ENCODE measurements at places on chromosomes 1 and 21. TPM values are rescaled to one million over a fixed set of nuclear protein-coding genes. Genes with fewer than 3 reads are reported as not detected.
A peak's percentile ranks its signal among the peaks of the same experiment; 100 is the strongest.

The C1orf210 gene
- total RNA-seq = 17.1 TPM

The CD84 gene
- total RNA-seq = not detected

The CFAP74 gene
- not detected for total RNA-seq

The CFHR3 gene
- total RNA-seq = 2.0 TPM

The KLHDC7A gene
- total RNA-seq = 19.9 TPM

The AQP10 gene
- not detected for total RNA-seq

The CLDN8 gene
- not detected for total RNA-seq

The CCDC27 gene
- 0.45 TPM for total RNA-seq

The EXOC8 gene
- 16.5 TPM for total RNA-seq

The CYP4B1 gene
- 0.16 TPM for total RNA-seq

The SPRR1B gene
- not detected for total RNA-seq

The AXDND1 gene
- not detected for total RNA-seq

The LAPTM5 gene
- total RNA-seq = not detected

The ST6GALNAC5 gene
- 12.7 TPM for total RNA-seq

The KCNJ10 gene
- 1.6 TPM for total RNA-seq

The NUF2 gene
- total RNA-seq = 37.6 TPM

DNA sequence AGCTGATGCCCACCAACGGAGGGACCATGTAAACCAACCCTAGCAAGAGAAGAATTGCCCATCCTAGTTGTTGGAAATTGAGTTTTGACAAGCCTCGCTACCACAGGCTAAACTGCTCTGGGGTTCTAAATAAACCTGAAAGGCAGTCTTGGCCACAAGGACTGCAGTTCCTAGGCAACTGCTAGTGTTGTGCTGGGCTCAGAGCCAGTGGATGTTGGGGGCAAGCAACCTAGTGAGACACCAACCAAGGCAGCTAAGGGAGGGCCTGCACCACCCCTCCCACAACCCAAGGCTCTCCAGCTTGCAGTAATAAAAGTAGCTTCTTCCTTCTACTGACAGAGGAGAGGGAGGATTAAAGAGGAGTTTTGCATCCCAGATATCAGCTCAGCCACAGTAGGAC lies 102.4 kb upstream of the PKN2 start:
- no peak for DNase-seq

DNA sequence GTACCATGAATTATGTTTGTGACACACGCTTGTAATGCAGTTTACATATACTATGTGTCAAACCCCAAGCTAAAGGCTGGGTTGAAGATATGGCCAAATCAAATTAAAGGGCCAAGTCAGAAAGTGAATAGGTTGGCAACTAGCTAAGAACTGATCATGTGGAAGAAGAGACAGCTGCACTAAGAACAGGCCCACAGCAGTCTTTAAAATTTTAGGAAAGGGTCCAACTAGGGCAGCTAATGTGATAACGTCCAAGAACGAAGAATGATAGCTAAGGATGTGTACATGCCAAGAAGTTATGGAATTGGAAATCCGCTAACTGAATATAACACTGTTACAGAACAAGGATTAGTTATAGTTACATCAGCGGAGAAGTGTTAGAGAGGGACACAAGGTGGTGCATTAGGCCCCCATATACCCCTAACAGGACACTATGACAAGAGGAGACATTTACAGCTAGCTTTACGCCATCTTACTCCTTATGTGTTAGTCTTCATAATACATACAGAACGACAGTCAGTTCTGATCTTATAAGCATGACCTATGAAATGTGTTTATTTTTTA lies 6.5 kb upstream of the RNF2 start:
- no peak for DNase-seq

DNA sequence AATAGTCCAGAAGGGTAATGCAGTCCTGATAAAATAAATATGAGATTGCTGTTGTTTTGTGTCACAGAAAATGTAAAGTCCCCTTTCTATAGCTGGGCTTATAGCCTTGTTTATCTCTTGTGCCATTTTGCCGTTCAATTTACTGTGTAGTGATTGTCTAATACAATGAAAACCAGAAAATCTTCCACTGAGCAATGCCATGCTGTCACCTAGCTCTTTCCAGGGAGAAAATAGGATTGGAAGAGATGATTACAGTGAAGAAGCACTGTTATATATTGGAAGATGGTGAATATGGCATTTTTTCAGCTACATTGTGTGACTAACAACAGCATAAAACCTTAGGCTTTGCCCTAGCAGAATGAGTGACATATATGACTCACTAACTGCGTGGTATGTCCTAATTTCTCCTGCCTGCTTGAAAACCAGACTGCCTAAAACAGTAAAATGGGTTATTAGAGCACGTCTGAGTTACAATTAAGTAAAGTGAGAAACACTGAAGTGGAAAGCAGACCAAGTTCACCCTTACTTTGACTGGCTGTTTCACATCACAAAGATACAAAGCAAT lies 332.4 kb upstream of the ZP4 start:
- no peak for DNase-seq

- DNase-seq = peak; percentile 65
These were observed 510 bp upstream of the IL10RB start for GRCh38 chr21:33265664-33266049.

DNA sequence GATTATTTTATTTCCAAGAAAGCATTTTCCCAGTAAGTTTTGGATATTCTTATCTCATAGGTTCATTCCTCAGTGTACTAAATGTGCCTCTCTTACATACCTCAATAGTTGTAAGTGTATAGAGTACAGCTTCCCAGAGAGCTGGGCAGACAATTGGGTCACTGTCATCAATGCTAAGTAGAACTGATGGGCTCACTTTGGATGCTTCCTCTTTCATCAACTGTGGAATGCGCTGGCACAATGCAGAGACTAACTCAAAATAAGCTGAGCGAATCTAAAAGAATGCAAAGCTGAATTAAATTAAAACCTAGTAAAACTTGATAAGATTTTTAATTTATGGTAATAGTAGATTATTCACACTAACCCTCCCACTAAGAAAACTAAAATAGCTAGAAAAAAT lies 21.5 kb downstream of the LTN1 start:
- peak; percentile 16 for DNase-seq

DNA sequence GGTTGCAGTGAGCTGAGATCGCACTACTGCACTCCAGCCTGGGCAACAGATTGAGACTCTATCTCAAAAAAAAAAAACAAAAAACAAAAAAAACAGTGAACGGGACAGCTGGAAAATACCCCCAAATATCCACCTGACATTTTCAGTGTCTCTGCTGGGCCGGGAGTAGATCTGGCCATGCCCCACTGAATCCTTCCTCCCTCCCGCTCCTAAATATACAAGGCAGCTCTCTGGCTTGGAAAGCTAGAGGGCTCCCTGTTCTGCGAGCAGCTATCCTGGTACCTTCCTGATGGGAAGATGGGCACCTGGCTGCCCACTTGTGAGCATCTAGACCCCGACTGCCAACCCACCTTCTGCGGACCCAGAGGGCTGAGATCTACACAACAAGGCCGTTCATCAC lies 21.4 kb downstream of the SPSB1 start:
- no peak for DNase-seq

DNA sequence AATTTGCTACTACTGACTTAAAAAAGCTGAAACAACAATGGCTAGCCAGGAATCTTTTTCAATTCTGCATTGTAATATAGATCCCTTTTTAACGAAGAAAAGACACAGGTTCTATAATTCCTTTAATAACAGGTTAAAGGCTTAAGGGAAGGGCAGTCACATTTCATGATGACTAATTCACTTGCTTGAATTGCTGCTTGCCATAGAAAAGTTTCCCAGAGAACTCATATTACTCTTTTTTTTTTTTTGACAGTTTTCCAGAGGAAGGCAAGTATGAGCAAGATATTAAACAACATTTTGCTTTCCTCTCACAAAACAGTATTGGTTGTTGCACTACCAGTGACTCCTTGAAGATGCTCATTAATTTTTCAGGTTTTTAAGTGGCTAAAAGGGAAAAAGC lies 60.9 kb downstream of the IL23R start:
- no peak for DNase-seq

DNA sequence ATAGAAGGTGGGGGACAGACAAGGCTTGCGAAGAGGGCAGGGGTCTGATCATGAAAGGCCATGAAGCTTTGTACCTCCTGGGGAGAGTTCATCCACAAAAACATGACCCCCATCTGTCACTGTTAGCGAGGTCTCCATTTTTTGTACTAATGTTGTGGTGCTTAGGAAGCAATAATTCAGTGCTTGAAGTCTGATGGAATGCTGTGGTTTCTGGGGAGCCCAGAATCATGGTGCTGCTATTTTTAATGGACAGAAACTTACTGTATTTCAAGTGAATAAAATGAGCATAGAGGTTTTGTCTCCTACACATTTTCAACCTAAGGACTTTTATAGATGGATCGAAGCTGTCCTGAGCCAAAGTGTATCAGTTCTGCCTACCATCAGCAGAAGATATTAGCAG lies 28.2 kb upstream of the RGL1 start:
- DNase-seq = no peak

GRCh38 chr1:117590273-117590925 lies 15.4 kb upstream of the TENT5C start:
- DNase-seq = peak; percentile 44

DNA sequence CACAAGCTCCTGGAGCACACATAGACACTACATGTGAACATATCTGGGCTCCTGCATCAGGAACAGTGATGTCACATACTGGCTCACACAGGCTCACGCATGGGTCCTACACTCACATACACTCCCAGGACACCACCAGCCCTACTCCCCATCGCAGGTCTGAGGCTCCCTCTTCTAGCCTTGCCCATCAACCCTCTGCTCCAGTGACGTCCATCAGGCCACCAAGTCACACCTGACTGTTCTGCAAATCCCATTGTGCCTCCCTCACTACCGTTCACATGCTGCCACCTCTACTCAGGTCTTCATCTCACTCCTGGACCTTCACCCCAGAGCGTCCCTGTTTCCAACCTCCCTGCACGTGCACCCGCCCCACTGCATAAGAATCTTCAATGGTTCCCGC lies 18.1 kb downstream of the TFAP2E start:
- DNase-seq = no peak

DNA sequence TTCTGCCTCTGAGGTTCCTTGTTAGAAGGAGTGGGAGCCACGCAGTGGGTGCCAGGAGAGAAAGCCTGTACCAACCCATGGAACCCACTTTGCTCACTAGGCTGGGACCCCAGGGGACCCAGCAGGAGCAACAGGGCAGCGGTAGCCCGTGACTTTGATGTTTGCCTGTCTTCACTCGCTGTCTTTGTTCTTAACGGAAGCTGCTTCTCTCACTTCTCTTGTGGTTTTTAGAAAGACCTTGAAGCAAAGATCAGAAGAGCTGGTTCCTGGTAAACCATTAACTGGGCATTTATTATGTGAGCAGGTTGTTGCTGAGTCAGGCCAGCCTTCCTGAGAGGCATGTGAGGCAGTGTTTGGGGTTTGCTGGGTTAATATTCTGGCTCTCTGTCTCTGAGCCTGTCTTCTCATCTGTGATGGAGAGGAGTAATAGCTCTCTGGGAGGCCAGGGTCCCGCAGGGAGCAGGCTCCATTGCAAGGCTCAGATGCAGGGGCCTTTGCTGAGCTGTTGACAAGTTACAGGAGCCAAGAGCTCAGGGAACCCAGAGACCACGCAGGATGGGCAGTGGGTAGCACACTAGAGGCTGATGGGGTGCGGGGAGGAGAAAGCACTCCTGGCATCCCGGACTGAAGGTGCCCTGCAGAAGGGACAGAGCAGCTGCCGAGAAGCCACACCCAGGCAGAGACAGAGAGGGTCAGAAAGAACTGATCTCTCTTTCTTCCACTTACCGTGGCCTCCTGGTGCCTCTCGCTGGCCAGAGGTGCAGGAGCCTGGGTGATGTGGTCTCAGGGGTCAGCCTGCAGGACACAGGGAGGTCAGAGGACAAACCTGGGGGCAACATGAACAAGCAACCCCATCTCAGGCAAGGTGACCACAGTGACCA lies 367.5 kb upstream of the C1orf174 start:
- no peak for DNase-seq

GRCh38 chr1:234886081-234886984 lies 242.3 kb downstream of the TOMM20 start:
- no peak for DNase-seq

- no peak for DNase-seq
These were observed 43.8 kb upstream of the PBX1 start for GRCh38 chr1:164515231-164515630.

DNA sequence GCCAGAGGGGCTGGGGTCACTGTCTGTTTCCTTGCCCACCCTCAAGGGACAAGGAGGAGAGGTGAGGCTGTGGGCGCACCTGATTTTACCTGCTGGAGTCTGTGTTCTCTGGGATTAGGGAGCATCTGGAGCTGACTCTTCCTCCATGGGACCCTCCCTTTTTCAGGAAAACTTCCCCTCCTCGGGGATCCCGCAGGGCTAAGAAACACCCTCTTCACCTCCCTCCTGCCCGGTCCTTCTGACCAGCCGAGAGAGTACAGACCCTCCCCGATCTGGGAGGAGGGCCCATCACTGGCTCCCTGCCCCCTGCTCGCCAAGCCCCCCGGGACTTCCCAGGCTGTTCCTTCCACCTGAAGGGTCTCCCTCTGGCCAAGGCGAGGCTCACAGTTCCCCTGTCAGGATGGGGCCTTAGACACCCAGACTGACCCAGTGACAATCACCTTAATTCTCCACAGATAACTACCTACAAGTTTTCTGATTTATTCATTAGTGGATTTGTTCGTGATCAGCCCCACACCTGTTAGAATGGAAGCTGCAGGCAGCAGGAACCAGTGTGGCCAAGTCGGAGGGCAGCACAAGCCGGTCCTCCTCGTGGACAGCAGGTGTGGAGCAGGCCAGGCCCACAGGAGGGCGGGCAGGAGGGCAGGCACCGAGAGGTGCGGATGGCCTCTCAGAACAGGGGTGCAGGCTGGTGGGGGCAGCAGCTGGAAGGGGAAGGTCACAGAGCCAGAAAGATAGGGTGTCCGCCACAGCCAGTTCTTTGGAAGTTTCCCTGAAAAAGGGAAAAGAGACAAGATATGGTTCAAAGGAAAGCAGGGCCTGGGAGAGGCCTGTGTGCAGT lies 15.9 kb upstream of the SAMD11 start:
- peak; percentile 1 for DNase-seq

- peak; percentile 70 for DNase-seq
These were observed 4.0 kb downstream of the RNF207 start for GRCh38 chr1:6209661-6210580.

- no peak for DNase-seq
These were observed 215.2 kb downstream of the SLC45A1 start for GRCh38 chr1:8533124-8533523.

GRCh38 chr1:167278497-167278896 lies 57.8 kb downstream of the POU2F1 start:
- no peak for DNase-seq

GRCh38 chr21:37145635-37146111 lies 72.6 kb downstream of the TTC3 start:
- no peak for DNase-seq

Data from GM23338 (cell line).